Psoas muscle (tissue), 8 donors: ENCODE measurements at places on chromosomes 4 and X.

DNA sequence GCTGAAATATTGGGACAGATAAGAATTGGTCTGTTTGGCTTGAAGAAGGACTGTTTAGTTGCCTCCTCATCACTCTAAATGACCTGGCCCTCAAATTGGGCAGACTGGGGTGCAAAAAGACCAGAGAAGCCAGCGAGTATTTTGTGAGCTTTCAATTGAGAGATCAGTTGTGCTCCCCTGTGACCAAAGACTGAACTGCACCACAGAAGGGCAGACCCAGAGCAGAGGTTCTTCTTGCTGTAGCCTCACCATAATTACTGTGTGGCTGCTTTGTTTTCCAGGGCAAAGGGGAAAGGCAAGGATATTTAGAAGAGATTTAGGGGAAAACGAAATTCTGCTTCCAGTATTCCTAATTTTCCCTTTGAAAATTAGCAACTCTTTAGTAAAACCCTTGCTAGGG, 104.0 kb upstream of the MBNL3 start:
- no peak for DNase-seq

- DNase-seq = no peak
Measured at GRCh38 chr4:149985981-149986380, 92.3 kb upstream of the DCLK2 start.

DNA sequence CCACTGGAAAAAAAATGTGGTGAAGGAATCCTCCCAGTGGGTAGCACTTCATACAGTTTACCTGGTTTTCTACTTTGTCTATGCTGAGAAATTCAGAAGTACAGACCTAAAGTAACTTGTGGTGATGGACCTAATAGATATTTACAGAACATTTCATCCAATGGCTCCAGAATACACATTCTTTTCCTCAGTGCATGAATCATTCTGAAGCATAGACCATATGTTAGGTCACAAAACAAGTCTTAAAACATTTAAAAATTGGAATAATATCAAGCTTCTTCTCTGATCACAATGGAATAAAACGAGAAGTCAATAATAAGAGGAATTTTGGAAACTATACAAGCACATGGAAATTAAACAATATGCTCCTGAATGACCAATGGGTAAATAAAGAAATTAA, 450.1 kb upstream of the INTU start:
- DNase-seq = no peak

GRCh38 chr4:38860788-38861424, 4.3 kb upstream of the TLR6 start:
- DNase-seq = no peak

- DNase-seq = no peak
Measured at GRCh38 chrX:25049357-25049756, 33.6 kb upstream of the ARX start.

DNA sequence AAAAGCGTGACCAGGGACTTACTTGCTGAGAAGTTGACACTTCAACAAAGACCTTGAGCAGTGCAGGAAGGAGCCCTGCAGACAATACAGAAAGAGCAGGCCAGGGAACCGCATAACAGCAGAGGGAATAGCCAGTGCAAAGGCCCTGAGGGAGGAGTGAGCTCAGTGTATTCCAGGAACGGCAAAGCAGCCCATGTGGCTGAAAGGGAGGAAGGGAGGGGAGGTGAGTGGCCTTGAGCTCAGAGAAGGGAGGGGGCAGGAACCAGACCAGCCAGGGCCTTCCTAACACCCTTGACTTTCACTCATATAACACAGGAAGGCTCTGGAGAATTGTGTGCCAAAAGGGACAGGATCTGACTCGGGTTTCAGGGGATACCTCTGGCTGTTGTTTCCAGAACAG, 112.2 kb downstream of the BCOR start:
- no peak for DNase-seq
